ENCODE measurements at places on chromosomes 5 and 9. TPM values are rescaled to one million over a fixed set of nuclear protein-coding genes. Genes with fewer than 3 reads are reported as not detected.

GRCh38 chr9:29830821-29831220 is 2257.5 kb upstream of the C9orf72 start:
- DNase-seq = no peak

GRCh38 chr9:643966-644365 is 197.5 kb upstream of the DMRT1 start:
- no peak for DNase-seq

GRCh38 chr9:69178583-69179011 is 4.5 kb downstream of the TJP2 start:
- DNase-seq = no peak

GRCh38 chr9:126234681-126235335 is 91.8 kb upstream of the MVB12B start:
- DNase-seq = no peak

GRCh38 chr5:139492700-139493192 is 10.2 kb upstream of the STING1 start:
- DNase-seq = no peak

DNA sequence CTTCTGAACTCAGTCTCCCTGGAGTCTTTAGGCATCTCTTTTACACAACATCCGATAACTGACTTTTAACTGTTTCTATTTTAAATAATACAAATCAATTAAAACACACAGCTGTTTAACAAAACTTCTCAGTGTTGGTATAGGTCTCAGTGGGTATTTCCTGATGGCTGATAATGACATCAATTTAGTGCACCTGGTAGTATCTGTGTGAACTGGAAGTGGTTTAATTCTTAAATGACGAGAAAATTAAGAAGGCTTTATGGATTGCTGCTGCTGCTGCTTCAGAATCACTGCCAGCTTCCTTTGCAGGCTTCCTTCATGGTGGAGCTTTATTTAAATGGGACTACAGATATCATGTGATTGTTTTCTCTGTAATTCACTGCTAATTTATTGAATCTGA is 92.3 kb downstream of the RPS23 start:
- DNase-seq = no peak

- DNase-seq = no peak
Observed at GRCh38 chr9:32839013-32839885, 55.9 kb downstream of the TMEM215 start.

GRCh38 chr5:109862301-109862700 is 172.6 kb downstream of the MAN2A1 start:
- DNase-seq = no peak

DNA sequence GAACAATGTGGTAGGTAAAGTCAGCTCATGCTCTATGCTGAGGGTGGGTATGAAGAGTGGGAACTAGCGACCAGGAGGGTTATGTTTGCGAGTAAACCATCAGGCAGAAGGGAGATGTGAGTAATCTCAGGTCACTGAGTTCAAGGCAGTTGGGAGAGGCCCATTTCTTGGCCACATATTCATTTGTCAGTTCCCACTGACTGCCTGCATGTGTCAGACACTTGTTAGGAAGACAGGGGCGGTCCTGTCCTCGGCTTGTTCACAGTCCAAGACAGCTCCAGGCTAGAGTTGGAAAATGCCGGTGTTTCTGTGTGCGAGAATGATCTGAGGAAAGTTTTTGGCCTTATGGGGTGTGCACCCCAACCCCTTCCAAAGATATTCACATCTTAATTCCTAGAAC is 48.6 kb upstream of the GDNF start:
- no peak for DNase-seq

DNA sequence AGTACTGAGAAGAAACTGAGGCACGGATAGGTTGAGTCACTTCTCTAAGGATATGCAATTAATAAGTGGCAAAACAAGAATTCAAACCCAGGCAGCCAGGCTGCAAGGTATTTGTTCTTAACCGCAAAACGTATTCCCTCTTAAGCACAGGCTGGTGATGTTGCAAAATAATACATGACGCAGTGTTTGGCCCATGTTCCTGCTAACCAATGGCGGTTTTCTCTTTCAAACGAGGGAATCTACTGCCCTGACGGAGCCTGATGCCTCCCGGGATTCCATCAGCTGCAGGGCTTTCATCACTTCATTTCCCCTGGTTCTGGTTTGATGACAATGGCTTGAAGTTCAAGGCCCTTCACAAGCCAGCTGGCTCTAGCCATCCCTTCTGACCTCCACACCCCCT is 154.8 kb downstream of the SLIT3 start:
- DNase-seq = no peak

DNA sequence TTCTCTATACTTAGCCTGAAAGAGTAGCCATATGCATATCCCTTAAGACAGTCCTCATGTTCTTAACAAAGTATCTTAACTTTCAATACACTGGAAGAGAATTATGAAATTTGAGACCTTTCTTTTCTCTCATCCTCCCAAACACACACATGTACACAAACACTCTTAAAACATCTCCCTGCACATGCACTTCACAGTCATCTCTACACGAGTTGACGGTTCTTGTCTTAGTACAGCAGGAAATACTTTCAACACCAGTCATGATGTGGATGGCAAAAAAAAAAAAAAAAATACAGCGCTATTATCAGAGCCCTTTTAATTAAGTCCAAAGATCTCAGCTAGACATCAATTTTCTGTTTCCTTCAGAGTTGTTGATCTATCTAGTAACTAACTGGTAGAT is 43.6 kb upstream of the PCSK1 start:
- no peak for DNase-seq

ZFP2 gene
- 2.2 TPM for total RNA-seq

GALNT10 gene
- total RNA-seq = 43.0 TPM

RNF208 gene
- total RNA-seq = not detected

Measured in thoracic aorta (tissue), 2 donors.